Posterior vena cava (tissue), 2 donors: ENCODE measurements at places on chromosomes 2 and 18. TPM values are rescaled to one million over a fixed set of nuclear protein-coding genes. Genes with fewer than 3 reads are reported as not detected.

FAM210A gene
- total RNA-seq: 18.4 TPM

GRCh38 chr2:103960129-103960513, 893.8 kb upstream of the POU3F3 start:
- no peak for DNase-seq

DNA sequence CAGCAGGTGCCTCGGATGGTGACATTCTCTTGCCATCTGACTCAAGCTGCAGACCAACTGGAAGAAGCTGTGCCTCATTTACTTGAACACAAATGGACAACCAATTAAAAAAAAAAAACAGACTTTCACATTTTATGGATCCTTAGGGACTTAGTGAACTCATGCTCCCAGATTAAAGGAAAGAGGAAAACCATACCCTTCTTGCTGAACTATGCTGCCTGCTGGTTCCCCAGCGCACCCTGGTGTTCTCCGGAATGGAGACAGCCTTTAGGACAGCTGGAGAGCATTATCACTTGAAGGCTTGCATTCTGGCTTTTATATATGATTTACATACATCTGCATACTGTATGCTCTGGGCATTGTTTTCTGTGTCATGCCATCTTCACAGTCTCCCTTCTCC, 370.7 kb downstream of the SLC4A3 start:
- no peak for DNase-seq

DNA sequence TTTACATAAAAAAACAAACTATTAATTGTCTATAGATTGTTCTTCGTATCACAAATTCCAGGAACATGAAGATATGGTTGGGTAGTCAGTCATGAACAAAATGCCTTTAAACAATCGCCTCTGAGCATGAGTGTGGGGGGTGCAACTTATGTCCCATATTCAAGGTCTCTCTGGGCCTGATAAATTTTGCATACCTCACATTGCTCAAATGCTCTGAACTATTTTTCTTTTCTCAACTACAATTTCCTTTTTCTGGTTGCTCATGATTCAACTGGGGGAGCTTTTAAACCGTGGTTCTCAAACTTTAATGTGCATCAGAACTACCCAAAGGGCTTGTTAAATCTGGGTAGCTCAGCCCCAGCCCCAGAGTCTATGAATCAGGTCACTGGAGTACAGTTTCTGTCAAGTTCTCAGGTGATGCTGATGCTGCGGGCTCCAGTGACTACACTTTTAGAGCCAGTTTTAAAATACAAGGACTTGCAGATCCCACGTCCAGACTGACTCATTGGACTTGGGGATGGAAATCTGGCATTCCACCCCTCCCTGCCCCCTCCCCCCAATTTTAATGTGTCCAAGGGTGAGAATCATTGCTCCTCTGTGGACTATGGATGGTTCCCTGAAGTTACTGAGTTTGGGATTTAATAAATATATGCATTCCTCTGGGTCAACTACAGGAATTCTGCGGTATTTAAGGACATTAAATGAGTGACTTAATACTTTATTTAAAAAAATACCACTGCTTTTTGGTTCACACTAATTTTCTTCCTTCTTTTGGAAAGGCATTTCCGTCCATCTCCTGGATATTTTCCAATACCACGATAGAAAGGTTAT, 1.5 kb upstream of the GPD2 start:
- DNase-seq: no peak

SERPINB3 gene
- not detected for total RNA-seq

DNA sequence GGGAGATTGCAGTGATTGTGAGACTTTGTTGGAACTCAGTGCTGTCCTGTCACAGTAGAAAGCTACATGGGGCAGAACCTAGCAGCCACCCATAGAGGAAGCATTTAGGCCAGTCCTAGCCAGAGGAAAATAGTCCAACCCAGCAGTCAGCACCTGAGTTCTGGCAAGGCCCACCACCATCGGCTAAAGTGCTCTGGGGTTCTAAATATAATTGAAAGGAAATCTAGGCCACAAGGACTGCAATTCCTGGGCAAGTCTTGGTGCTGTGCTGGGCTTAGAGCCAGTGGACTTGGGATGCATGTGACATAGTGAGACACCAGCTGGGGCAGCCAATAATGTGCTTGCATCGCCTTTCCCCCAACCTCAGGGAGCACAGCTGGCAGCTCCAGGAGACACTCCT, 28.9 kb upstream of the ACTR2 start:
- no peak for DNase-seq
